ENCODE measurements at places on chromosomes 7 and 10.
A peak's percentile ranks its signal among the peaks of the same experiment; 100 is the strongest.

GRCh38 chr7:145293228-145293701, 457.4 kb upstream of the TPK1 start:
- DNase-seq, result no peak

DNA sequence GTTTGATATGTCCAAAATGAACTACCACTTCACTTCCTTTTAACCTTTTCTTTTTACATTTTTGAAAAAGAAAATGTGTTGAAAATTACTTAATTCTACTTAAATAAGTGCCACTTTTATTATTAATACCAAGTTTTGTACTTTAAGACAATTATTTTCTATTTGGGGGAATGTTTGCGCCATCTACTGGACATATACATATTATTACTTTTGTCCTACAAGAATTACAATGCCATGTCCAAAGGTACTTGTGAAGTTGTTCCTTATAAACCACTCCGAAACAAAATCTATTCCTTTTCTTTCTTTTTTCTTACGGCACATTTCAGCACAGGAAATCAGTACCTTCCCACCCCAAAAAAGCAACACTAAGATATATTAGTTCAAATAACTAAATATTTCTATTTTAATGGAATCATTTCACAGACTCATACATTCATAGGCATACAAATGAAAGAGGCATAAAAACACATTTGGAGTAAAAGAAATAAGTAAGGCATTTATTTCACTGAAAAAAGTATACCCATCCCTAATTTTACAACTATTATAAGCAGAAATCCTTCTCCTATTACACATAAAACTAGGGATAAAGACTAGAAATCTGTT, 169.9 kb downstream of the RNF133 start:
- peak; percentile 49 for DNase-seq

DNA sequence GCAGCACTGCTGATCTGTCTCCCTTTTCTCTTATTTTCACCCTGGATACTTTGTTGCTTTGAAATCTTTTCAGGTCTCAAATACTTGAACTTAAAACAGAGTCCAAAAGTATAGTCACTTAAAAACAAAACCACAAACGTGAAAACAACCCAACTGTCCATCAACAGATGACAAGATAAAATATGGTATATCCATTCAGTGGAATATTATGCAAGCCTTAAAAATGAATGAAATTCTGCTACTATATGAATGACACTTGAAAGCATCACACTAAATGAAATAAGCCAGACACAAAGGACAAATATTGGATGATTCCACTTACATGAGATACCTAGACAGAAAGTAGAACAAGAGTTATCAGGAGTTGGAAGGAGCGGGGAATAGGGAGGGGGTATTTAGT, 44.7 kb upstream of the EFCAB10 start:
- DNase-seq, result no peak

GRCh38 chr10:3805791-3806461, 20.9 kb upstream of the KLF6 start:
- peak; percentile 75 for DNase-seq

- DNase-seq, result no peak
Observed at GRCh38 chr7:33903791-33904680, 1.3 kb upstream of the BMPER start.

DNA sequence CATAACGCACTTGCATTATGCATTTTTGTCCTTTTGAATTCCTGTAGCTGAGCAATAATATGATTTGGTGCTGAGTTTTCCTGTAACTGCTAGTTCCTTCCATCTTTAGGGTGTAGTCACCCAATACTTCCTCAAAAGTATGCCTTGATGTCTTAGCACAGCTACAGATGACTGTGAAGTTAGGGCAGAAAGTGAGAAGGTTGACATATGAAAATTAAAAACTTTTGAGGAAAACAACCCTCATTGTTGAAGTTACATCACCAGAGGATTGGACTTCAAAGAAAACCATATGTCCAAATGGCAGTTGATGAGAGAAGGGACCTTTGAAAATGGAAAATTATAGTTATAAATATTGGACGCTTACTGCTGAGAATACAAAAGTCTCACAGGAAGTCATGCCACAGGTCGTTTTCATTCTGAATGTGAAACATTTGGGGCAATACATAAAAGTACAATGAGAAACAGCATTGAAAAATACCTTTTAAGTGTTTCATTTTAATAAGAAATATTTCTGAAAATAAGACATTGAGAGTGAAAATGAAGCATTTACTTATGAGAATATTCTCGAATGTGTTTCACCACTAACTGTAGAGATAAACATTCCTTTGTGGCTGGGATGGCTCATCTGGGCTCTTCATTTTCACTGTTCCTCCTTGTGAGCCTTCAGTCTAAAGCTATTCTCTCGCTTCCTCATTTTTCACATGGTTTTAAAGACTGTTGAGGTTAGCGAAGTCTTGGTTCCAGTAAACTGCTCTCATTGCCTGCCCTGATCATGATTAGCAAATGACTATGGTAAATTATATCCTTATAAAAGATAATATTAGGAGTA, 61.4 kb upstream of the NME8 start:
- peak; percentile 89 for DNase-seq

- DNase-seq, result peak; percentile 67
Observed at GRCh38 chr10:30455816-30456215, 21.8 kb downstream of the MAP3K8 start.

DNA sequence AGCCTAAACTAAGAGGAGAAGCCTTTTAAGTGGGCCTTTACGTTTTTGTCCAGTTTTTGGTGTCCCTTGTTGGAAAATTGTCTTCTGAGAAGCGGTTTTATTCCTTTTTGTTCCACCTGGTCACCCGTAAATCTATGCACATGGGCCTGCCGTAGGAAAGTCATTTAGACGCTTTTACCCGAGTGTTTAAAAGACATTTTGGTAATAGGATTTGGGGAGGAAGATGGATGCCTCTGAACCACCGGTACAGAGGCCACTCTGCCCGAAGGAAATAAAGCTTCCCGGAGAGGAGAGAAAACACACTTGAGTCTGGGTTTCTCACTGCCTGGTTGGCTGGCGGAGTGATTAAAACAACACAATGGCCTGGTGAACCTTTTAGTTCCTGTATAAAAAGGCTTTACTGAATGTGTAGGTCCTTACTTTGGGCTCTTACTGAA, 760 bp downstream of the THNSL1 start:
- DNase-seq, result no peak

DNA sequence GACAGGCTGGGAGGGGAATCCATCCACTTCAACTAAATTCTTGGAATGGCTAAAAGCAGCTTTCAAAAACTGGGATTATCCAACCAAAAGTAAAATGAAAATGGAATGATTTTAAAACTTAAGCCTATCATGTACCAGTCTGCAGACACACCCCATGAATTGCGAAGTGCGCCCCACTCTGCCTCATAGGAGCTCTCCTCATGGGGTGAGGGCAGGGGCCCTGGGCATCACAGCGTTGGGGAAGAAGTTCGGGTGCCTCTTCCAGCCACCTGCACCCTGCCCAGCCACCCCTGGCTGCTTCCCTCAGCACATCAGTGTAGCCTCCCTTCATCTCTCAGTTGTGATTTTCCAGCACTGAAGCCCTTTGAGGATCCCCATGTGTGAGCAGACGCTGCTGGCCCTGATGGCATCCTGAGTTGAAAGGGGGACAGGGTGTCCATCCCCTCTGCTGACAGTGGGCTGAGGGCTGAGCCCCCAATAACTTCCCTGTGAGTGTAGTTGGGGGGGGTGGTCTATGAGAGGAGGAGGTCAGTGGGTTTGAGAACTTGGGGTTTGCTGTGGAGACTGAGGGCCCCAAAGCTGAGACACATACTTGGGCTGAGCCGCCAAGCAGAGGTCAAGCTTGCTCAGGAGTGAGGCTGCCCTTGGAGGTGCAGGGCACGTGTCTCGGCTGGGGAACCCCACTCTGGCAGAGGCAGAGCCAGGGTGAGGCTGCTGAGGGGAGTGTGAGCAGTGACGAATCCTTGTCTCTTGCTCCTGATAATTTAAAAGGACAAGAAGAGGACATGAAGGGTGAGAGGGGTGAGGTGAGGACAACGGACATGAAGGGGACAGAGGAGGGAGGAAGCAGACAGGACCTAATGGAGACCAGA, 542.1 kb downstream of the TCERG1L start:
- no peak for DNase-seq

DNA sequence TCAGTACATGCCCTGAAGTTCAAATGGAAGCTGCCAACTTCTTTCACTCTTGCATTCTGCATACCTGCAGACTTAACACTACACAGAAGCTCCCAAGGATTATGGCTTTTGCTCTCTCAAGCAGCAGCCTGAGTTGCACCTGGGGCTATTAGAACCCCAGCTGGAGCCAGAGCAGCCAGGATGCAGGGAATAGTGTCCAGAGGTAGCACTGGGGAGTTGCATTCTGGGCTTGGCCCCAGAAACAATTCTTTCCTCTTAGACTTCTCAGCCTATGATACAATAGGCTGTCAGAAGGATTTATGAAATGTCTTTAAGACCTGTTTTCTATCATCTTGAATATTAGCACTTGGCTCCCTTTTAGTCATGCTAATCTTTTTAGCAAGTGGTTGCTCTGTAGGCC, 886.7 kb upstream of the GHITM start:
- no peak for DNase-seq

DNA sequence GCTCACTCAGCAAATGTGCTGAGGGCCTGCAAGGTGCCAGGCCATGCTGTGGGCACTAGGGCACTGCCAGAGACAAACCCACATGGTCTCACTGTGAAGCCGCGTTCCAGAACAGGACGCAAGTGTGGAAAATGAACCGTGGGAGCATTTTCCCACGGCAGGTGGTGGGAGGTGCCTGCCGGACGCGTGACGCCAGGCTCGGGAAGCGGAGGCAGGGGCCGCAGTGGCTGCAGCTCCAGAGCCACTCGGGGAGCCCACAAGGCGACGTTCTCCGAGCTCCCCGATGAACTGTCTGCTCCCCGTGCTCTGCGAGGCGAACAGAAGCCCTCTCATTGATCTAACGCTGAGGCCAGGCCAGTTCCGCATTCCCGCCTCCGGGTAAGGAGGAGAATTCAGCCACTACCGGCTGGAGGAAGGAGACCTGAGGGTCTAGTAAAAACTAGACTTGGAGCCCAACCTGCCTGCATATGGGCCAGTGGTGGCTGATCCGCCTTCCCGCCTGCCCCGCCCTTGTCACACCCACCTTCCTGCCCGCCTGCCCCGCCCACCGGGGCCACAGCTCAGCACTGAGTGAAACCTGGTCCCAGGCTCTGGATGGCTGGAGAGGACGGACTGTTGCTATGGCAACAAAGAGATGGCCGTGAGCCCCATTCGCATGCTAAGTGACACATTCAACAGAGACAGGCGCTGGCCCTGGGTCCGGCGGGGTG, 13.1 kb downstream of the ADGRA1 start:
- DNase-seq, result no peak

DNA sequence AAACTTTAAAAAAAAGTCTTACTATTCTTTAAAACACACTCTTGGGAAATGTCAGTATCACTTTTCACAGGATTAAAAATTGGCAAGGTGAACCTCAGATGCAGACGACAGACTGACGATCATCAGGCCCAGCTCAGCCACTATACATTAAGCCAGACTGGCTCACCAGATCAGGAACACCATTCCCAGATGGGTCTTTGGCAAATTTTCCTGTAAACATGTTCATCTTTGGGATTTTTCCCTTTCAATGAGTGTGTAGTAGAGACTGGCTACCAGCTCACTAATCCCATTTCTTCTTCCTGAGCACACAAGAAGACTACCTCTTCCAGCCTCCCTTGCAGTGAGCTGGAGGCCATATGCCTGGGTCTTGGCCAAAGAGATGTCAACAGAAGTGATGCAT, 142.7 kb upstream of the CHST15 start:
- DNase-seq, result no peak

- peak; percentile 26 for DNase-seq
Observed at GRCh38 chr7:112009081-112009480, 197.1 kb downstream of the DOCK4 start.

- no peak for DNase-seq
Observed at GRCh38 chr7:84216472-84216871, 21.9 kb upstream of the SEMA3A start.

DNA sequence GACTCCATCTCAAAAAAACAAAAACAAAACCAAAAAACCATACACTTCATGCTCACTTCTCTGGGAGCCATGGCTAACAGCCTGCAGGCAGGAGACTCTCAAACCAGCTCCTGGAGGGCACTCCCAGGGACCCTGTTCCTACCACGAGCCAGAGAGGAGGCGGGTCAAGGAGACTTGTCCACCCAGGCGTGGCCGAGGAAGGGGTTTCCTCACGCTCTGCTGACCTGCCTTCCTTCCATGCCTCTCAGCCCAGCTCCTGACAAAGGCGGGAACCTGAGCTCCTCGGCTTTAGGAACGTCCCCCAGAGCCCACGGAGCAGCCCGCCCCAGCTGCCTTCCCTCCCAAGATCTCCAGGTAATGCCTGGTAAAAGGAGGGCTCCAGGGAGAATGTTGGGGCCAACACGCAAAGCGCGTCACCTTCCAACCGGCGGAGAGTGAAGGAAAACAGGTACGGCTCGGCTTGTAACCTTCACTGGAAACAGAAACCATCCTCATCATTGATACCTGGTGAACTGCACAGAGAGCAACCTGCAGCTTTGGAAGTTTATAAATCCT, 9.5 kb downstream of the GPR146 start:
- no peak for DNase-seq

DNA sequence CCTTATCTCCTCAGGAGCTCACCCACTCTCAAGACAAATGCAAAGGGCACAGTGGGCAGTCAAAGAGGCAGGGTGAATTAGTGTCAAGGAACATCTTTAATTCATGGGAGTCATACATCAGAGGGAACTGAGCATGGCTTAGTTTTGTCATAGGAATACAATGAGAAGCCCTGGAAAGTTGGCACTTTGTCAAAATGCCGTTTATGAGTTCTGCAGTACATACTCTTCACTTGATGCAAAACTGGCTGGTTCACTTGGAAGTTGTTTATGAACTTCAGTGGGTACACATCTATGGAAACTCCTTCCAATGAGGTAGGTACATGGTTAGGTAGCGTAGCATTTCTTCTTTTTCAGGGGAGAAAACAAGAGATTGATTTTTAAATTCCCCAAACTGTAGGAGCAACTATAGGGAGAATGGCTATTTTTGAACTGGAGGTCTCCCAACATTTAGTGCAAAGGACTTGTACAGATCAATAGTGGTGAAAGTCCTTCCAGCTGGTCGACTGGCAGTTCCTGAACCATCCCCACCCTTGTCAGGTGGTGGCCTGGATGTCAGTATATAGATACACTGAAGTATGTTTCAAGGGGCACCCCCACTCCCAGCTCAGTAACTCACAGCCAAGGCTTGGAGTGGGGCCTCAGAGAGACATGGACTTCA, 580.5 kb downstream of the REEP3 start:
- no peak for DNase-seq

- DNase-seq, result peak; percentile 85
Observed at GRCh38 chr10:102229810-102230263, 3.7 kb downstream of the ELOVL3 start.
